Activated naive CD4-positive, alpha-beta T cell (primary cell): ENCODE measurements at places on chromosomes 5 and 9.

- DNase-seq: no peak
These were observed 360.5 kb downstream of the BNC2 start for GRCh38 chr9:16509997-16510396.

DNA sequence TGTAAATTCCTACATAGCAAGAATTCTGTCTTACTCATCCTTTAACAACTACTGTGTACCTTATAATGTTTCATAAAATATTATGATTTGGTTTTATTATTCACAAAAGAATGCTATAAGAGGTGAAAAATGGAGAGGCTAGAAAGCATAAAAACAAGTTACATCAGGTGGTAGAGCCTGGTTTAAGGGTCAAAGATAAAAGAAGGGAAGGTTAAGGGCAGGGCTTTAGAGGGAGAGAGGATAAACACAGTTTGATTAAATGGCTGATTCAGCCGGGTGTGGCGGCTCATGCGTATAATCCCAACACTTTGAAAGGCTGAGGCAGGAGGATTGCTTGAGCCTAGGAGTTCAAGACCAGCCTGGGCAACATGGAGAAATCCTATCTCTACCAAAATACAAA, 40.4 kb upstream of the HSPB3 start:
- DNase-seq: no peak

DNA sequence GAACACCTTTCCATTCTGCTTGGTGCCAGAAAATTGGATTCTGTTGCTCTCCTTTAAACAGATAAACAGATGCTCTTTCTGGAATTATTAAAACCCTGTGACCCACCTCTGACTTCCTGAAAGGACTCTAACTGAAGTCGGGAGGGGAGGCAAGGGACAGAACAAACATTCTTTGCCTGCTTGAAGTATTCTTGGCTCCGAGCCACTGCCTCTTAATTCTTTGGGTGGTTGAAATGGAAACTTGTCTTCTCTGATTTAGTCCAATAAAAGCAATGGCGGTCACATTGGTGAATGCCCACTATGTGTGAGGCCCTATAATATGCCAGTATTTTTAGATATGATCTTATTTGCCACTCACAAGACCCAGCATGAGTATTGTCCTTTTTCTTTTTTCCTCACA, 236.8 kb downstream of the SLIT3 start:
- DNase-seq: no peak

GRCh38 chr5:169650701-169651331, 13.7 kb downstream of the DOCK2 start:
- DNase-seq: no peak

GRCh38 chr5:83595217-83595616, 123.7 kb downstream of the VCAN start:
- no peak for DNase-seq

DNA sequence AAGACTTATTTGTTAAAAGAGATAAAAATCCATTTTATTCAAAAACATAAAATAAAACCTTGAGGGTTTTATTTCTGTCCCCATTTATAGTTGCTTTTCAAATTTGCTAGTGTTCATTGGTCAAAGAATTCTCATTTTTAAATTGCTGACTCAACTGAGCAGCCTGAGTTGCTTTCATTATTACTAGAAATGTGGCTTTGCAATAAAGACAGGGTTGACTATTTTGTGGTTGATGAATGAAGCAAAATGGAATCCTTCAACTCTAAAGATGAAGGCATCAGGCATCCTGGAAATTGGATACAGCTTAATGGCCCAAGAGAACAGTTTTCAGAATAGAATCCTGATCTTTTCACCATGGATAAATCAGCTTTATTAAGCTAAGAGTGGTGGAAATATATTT, 23.9 kb upstream of the PPP3R2 start:
- no peak for DNase-seq

GRCh38 chr9:104074876-104075275, 19.2 kb upstream of the SMC2 start:
- DNase-seq: no peak

DNA sequence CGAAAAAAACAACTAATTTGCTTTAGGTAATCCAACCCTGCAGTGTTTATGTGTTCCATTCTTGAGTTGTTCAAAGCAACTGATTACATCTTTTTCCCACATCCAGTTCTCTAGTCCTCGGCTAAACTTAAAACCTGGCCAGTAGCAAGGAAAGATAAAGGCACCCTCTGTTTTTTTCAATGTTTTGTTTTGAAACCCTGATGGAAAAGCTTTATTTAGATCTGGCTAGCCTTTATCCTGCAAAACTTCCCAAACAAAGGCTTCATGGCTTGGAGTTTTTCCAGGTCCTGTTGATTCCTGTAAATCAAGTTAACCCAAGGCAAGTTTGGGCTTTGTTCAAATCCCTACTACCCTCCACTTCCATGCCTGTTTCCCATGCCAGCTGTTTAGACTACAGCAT, 105.1 kb downstream of the CEMIP2 start:
- DNase-seq: no peak

GRCh38 chr9:113611461-113612215, 148.1 kb downstream of the RGS3 start:
- DNase-seq: no peak

GRCh38 chr9:29290516-29290915, 1717.2 kb upstream of the C9orf72 start:
- DNase-seq: no peak

GRCh38 chr9:121156263-121156731, 45.4 kb downstream of the RAB14 start:
- no peak for DNase-seq

DNA sequence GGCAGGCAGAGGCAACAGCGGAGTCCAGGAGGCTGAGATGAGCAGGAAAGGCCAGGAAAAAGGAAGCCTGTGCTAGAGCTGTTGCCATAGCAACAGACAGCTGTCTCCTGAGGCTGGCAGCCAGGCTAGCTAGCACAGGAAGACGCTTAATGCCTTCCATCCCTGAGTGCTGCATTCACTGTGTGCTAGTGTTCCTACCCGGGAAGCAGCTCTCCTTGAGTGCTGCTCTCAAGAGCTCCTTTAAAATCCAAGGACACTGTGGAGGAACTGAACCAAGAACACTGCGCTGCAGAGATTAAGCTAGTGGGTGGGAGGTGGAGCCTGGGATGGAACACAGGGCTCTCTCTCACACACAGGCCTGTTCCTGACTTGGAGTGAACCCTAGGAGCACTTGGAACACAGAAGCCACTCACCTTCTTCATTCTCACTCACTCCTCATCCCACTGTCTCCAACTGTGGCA, 53.5 kb upstream of the IL7R start:
- DNase-seq: no peak

DNA sequence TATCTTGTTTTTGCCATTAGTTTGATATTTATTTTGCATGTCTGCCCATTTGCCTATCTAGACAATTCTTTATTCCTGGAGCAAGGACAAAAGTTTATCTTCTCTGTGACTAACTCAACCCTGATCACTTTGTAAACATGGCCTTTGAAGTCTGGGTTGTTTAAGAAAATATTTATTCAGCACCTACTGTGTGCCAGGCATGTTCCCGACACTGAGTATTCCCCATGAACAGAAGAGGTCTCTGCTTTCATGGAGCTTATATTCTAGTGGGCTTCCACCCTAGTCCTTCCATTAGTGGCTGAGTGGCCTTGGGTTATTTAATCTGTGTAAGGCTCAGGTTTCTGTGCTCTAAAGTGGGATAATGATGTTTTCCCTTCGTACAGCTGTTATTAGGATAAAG, 49.7 kb downstream of the SEMA6A start:
- no peak for DNase-seq

DNA sequence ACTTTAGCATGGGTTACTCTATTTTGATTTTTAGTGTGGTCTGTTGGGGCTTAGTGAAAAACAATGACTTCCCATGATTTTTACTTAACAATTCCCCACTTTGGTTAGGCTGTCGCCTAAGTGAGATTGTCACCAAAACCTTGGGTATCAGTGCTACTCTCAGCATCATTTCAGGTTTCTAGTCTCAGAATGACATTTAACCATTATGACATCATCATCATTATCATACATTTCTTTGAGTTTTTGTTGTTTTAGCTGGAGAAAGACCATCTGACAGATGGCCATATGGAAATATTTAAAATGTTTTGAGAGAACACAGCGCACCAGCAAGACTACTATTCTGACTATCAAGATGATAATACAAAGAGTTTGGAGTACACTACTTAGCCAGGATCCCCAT, 551.0 kb upstream of the PTPRD start:
- no peak for DNase-seq

DNA sequence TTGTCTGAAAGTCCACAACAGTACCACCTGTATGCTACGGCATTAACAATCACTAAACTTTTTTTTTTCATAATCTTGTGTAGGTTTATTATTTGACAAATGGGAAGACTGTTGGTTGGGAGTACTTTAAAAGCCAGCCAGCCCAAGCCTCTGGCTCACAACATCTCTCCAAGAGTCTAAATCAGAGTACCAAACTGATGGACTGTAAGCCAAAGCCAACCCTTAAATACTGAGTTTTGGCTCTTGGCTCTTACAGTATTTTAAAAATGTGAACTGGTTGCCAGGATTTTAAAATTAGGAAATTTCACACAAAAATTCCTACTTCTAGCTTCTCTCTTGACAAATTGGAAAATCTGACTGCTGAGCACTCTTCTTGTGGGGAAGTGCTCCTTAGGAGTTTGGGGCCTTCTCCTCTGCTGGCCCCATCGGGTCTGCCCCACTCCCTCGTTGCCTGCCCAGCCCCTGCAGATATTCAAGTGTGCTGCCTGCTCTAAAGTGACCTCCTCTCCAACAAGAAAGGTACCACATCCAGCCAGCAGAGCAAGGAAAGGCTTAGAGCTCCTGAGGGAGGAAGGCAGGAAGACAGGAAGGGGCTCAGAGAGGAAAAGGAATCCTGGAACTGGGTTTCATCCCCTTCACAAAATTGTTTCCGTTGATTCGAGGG, 21.8 kb upstream of the TMOD1 start:
- no peak for DNase-seq

DNA sequence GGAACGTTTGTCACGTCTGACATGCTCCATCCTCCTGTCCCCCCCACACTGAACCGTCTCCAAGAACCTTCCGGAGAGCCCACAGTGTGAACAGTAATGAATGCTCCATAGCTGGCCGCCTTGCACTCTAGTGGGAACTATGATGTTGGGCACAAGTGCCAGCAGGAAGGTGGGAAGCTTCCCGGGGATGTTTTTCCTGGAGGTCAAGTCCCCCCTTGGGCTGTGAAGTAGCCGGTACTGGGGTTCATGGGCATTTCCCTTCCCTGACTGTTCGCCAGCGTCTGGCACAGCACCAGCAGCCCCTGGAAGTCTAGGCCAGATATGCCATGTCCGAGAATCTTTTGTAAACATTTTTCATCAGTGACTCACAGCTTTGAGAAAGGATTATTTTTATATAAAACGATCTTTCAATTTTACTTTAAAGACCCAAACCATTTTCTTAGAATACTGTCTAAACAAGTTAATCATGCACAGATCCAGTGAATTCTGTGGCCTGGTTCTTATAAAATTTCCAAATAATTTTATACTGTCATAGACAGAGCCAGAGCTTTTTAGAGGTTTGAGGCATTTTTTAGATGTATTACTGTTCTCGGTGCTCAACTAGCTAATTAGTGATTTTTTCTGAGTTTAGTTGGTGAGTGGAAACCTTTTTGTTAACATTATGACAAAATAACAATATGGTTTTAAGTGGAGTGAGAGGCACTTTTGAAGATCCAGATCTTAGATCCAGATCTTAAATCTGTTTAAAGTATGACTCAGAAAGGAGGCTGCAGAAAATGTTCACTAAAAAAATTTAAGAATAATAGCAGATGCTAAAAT, 11.6 kb downstream of the ABL1 start:
- DNase-seq: no peak

DNA sequence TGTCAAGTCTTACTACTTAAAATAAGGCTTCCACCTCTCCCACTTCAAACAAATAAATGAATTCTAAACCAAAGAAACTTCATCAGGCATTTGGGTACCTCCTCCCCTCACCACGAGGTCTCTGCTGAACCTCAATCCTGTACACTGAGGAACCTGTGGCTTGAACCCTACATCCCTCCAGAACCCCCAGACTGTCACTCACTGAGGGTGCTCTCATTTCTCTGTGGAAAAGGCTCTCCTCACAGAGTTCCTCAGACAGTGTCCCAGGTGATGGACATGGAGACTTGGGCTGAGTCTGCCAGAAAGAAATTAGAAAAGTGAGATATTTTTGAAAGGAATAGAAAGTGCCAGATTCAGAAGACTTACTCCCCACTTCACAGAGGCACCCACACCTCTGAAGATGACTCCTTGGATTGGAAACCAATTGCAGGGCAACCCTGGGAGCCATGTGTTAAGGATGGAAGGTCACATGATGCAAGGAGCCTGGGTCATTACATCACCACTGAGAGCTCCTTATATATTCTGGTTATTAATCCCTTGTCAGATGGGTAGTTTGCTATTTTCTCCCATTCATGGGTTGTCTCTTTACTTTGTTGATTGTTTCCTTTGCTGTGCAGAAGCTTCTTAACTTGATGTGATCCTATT, 19.8 kb downstream of the MLANA start:
- no peak for DNase-seq

- DNase-seq: no peak
These were observed 492 bp downstream of the TENT2 start for GRCh38 chr5:79612667-79613198.
